ENCODE measurements at places on chromosomes 6 and 20.

DNA sequence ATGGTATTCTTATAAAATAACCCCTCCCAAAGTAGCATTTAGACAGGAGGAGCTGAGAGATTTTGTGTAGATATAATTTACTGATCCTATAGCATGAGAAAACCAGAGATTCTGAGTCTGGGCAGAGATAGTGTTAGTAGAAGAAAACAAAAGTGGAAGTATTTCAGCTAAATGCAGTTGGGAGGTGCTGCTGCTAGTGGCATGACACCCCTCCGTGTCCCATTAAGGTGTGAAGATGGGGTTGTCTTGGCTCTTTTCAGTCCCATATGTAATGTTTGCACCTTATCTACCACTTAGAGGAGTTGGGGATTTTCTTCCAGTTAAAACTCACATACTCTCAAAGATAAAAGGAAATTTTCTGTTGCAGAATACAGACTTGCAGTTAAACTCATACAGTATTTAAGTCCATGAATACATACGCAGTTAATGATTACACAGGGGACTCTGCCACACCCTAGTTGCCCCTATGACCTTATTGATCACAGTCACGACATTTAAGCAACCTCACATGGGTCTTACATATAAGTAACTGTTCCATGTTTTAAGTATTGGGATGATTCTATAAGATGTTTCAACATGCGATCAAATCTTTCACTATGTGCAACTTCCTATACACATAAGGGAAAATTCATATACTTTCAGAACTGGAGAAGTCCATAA is 11.5 kb downstream of the TAAR2 start:
- no peak for DNase-seq

DNA sequence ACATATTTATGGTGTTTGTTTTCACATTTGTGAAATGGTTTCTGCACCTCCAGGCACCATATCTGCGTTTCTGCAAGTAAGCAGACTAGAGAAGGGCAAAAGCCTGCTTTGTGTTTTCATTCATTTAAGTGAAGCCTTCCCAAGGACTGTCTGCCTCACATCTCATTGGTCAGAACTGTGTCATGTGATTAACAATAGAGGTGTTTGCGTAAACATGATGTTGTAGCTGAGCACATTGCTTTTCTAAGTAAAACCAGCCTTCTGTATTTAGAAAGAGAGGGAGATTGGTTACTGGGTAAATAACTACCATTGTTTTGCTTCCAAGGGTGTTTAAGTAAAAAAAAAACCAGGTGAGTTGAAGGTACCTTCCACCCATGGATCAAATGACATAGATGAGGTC is 39.7 kb downstream of the SH3BGRL2 start:
- no peak for DNase-seq

DNA sequence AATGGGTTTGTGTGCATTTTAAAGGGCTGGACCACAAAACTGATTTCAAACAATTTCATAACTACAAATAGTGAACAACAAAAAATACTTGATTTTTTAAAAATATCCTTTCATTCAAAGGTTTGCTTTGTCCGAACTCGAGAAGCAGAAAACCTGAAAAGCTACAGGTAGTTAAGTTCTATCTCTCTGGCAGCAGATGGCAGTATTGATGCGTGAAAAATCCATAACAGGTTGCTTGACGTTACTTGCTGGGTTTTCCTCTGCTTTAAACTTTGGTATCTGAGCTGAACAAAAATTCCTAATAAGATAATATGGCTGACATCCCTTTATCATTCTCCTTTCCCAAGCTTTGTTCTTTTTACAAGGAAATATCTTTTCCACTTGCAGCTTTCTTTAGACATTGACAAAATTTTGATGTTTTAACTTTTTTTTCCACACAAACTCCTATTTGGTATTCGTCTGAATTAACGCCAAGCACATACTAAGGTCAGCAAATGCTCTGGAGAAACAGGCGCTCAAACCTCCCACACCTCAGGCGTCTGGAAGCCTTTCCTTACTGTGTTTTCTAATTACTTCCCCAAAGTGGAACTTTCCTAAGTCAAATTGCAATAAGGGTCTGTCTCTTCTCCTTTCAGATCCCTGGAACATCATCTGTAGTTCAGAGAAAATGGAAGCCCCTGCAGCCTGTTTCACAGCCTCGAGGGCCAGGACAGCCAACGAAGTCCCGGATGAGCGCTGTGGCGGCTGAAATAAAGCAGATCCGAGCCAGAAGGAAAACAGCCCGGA is 50.3 kb upstream of the GFRAL start:
- peak; percentile 1 for DNase-seq

GRCh38 chr6:116015561-116015960 is 45.1 kb downstream of the FRK start:
- no peak for DNase-seq

- DNase-seq = no peak
Measured at GRCh38 chr6:20415304-20415703, 13.6 kb downstream of the E2F3 start.
